ENCODE measurements at places on chromosomes 12 and 14.

DNA sequence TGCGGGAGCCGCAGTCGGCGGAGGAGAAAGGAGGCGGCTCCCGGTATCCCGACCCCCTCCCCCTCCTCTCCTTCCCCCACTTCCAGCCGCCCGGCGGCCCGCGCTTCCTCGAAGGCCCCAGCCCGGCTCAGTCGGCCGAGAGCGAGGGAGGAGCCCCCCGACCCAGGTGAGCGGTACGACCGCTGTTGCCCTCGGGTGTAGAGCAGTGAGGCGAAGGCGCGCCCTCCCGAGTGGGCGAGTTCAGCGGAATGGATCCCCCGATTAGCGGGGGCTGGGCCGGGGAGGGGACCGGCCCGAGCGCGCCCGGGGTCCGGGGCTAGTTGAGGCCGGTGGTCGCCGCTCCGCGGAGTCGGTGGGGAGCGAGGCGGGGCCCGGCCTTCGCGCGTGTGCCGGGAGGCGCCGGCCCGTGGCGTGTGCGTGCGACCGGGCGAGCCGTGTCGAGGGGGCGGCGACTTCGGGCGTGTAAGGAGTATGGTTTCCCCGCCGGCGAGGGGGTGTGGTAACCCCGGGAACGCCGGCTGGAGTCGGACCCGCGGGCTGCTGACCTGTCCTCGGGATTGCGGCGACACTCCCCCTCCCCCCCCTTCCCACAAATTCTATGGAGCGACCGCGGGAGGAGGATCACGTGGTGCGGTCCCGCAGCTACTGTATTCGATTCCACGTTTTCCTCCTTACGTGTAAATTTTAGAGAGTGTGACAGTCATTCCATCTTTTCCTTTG, 501 bp downstream of the RIMKLB start:
- peak; percentile 31 for DNase-seq

- no peak for DNase-seq
Observed at GRCh38 chr14:35938770-35939169, 112.6 kb downstream of the BRMS1L start.

DNA sequence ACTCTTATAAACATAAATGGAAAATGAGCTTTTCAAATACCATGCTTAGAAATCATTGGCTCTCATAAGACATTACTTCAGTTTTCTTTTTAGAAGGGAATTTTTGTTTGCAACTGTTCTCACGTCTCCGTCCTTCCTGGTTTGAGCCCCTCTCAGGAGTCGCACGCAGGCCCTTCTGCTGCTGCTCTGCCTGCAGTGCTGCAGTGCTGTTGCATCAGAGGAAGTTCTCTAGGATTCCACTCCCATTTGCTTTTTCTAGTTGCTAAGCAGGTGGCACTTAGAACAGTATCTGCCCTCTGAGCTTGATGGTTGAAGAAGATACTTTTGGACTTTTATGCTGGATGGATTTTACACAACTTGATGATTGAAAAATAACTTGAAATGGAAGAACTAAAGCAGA, 70.8 kb downstream of the SCN8A start:
- DNase-seq, result no peak

- no peak for DNase-seq
Observed at GRCh38 chr14:58739674-58740073, 101.9 kb downstream of the DACT1 start.

DNA sequence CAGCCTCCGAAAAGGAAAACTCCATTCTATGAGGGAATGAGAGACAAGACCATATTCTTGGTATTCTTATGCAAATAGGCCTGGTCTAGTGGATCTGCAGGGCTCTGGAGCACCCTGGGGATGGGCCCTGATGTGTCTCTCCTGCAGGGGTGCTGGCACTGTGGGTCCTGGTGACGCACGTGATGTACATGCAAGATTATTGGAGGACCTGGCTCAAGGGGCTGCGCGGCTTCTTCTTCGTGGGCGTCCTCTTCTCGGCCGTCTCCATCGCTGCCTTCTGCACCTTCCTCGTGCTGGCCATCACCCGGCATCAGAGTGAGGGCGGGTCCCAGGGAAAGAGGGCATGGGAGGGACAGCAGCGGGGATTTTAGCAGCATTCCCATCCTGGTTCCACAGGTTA, 5.8 kb downstream of the SLC48A1 start:
- no peak for DNase-seq

- DNase-seq, result no peak
Observed at GRCh38 chr14:90661866-90662265, 154.4 kb downstream of the TTC7B start.

- no peak for DNase-seq
Observed at GRCh38 chr14:22039938-22040780, 366.5 kb upstream of the OR4E1 start.

- no peak for DNase-seq
Observed at GRCh38 chr12:48985901-48986300, 7.8 kb downstream of the WNT1 start.

DNA sequence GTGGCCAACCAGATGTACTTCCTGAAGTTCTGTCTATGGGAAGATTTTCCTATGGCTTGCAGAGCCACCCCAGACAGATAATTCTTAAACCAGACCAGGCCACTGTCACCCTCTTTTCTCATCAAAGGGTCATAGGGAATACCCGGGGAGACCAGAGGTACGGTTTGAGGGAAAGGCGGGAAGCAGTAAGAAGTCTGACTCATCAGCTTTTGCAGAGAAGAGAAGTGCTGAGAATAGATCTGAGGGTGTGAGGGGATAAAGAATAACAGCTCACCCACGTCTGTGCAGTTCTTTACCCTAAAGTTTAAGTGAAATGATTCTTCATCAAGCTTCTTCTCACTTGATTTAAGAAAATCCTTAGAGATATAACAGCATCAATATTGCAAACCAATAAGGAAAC, 21.3 kb upstream of the POC1B start:
- no peak for DNase-seq

DNA sequence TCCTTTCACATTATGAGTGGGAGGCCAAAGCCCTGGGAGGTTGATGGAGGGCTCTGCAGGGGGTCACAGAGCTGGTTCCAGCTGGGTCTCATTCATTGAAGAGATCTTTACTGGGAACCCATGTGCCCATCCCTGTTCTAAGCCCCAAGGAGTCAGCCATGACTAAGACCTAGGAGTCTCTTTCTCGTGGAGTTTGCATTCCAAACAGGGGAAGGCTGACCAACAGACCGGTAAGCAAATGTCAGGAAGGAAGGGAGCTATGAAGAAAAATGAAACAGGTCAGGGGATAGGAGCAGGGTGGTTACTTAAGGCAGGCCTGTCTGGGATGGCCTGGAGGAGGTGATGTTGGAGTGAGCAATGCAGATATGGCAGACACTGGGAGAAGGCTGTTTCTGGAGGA, 31.5 kb downstream of the SYNDIG1L start:
- DNase-seq, result no peak

DNA sequence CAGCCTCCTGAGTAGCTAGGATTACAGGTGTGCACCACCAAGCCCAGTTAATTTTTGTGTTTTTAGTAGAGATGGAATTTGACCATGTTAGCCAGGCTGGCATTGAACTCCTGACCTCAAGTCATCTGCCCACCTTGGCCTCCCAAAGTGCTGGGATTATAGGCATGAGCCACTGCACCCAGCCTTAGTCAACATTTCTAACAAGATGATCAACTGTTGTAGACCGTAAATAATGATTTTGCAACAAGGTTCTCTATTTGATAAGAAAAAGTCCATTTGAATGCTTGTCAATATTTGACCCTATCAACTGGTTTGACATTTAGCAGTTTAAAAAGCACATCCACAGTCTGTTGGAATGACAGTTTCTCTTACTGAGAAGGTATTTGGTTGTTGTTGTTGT, 25.2 kb upstream of the NRDE2 start:
- DNase-seq, result no peak

DNA sequence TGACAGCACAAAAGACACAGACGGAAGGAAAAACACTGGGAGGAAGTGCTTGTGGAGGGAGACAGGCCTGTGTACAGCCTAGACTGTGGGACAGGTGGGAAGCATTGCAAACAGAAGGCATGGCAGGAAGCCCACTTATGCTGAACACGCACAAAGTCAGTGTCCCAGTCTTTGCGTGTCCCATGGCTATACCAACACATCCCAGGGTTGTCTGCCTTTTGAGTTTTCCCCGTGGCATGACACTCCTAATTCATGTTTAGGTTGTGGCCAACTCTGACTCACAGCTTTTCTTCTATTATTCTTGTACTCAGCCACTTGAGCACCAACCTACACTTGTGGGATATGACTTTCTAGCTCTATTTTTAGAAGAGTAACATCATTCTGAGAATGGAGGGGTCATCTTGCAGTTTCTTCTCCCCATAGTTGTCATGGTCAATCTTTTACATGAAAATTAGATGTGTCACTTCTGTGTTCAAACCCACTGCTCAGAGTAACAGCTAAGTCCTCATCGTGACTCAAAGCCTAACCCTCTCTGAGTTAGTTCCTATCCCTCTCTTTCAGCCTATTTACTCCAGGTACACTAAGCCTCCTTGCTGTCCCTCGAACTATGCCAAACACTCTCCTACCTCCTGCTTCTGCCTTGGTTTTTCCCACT, 27.5 kb upstream of the JPH4 start:
- DNase-seq, result no peak

- DNase-seq, result no peak
Observed at GRCh38 chr12:47035484-47035883, 43.9 kb upstream of the PCED1B start.

GRCh38 chr14:86217523-86217922, 687.6 kb downstream of the FLRT2 start:
- no peak for DNase-seq

- no peak for DNase-seq
Observed at GRCh38 chr14:52275372-52275771, 7.9 kb downstream of the PTGDR start.

GRCh38 chr14:34064349-34064748, 113.5 kb upstream of the EGLN3 start:
- no peak for DNase-seq

- no peak for DNase-seq
Observed at GRCh38 chr14:65042731-65043372, 56.2 kb downstream of the FNTB start.

GRCh38 chr12:19988948-19989347, 379.4 kb upstream of the PDE3A start:
- no peak for DNase-seq

- no peak for DNase-seq
Observed at GRCh38 chr14:63759456-63759855, 31.6 kb upstream of the SGPP1 start.

GRCh38 chr12:49264466-49264872, 413 bp upstream of the TUBA1C start:
- DNase-seq, result no peak

GRCh38 chr12:127282786-127283565, 984.0 kb upstream of the TMEM132C start:
- DNase-seq, result no peak

DNA sequence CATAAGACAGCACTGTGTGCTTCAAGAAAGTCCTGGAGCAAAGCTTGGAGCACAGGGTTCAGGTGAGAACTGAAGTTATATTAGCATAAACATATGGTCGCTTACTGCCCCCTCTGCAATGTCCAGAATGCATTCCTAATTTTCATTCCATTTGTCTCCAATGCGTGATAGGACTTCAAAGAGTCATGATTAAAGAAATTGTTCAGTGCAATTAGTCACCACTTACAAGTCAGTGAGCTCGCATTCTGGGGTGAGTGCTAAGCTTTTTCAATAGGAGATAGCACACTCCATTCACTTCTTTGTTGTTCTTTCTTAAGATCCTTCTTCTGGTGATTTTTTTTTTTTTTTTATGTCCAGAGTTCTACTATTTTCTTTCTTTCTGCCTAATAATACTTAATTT, 398.4 kb downstream of the SYT1 start:
- no peak for DNase-seq

GRCh38 chr12:44774815-44775411, 101.2 kb downstream of the NELL2 start:
- DNase-seq, result peak; percentile 36

DNA sequence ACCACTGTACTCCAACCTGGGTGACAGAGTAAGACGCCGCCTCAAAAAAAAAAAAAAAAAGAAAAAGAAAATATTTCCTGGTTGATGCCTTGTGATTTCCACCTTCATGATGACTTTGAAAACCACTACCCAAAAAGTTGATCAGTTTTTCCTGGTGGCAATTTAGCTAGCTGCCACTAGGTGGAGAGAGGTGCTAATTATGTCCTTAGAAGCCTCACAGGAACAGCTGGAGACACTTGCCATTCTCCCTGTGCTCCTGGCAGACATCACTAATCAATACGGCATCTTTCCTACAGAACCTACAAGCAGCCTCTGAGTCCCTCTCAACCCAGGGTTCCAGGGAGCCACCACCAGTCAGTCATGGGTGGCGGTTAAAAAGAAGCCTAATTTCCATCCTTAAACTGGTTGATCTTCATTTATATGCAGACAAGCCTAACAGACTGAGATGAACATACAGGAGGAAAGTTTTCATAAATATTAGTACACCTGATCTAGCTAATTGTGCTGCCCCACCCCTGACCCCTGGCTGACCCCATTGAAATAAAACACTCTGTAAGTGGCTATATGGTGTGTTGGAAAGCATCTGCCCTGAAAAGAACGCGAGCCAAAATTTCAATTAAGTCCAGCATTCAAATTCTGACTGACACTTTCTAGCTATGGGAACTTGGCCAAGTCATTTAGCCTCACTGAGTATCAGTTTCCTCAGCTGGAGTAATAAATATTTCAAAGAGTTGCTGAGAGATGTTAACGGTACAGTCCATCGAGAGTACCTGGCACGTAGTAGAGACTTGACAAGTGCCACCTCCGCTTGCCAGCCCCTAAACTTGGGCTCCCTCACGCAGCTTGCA, 6.2 kb upstream of the OAS1 start:
- no peak for DNase-seq

DNA sequence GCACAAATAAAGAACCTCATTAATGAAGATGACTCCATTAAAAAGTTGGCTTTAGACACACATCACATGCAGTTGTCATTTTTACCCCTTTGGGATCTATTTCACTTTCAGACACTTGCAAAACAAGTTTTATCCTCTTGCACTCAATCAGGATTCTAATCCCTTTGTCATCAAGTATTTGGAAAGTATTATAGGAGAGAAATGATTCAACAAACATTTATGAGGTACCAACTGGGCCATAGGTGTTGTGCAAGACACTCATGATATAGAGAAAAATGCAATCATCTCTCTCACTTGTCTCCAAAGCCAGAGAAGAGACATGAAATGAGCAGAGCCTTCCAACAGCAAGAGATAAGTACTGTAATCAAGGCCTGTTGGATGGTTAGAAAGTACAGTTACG, 327.7 kb downstream of the RMST start:
- no peak for DNase-seq

DNA sequence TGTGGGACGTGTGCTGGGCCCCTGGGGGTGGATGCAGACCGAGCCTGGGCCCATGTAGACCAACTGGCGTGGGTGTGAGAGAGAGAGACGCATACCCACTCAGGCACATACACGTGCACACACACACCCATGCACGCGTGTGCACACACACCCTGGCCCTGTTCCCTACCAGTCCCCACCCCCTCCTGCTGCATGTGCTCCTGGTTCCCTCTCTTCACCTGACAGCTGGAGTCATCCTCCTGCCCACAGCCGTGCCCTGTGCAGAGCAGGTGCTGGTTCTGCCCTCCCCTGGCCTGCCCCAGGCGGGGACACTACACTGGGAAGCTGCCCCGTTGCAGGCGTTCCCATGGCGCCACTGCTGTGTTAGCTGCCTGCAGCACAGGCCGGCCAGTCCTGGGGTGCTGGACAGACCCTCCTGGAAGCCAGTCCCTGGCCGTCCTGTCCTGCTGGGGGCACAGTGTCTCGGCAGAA, 18.5 kb downstream of the PACS2 start:
- DNase-seq, result no peak

GRCh38 chr12:21607701-21608100, 3.1 kb upstream of the GYS2 start:
- DNase-seq, result no peak

All from activated CD4-positive, alpha-beta T cell treated with anti-CD3 and anti-CD28 coated beads for 1 hour (primary cell).